ENCODE measurements at places on chromosomes 12 and 14. TPM values are rescaled to one million over a fixed set of nuclear protein-coding genes. Genes with fewer than 3 reads are reported as not detected.

- DNase-seq, result no peak
These were observed 184.4 kb upstream of the SLC38A2 start for GRCh38 chr12:46556819-46557524.

KRT73 gene
- not detected for total RNA-seq

DNA sequence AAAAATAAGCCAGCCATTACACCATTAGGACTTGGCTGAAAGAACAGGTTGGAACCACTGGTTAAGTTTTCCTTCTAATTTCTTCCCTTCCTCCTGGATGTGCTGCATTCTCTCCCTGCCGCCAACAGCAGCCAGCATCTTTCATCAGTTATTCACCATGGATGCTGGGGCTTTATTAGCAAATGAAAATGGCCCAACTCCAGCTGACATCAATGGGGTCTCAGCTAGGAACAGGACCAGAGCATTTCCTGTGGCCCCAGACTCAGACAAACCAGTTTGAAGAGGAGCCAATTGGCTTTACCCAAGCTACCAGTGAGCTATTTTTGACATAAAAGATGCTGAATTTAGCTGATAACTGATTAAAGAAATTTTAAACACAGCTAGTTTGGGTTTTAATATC, 26.0 kb upstream of the TBX5 start:
- DNase-seq, result no peak

OR6C2 gene
- total RNA-seq, result not detected

DNA sequence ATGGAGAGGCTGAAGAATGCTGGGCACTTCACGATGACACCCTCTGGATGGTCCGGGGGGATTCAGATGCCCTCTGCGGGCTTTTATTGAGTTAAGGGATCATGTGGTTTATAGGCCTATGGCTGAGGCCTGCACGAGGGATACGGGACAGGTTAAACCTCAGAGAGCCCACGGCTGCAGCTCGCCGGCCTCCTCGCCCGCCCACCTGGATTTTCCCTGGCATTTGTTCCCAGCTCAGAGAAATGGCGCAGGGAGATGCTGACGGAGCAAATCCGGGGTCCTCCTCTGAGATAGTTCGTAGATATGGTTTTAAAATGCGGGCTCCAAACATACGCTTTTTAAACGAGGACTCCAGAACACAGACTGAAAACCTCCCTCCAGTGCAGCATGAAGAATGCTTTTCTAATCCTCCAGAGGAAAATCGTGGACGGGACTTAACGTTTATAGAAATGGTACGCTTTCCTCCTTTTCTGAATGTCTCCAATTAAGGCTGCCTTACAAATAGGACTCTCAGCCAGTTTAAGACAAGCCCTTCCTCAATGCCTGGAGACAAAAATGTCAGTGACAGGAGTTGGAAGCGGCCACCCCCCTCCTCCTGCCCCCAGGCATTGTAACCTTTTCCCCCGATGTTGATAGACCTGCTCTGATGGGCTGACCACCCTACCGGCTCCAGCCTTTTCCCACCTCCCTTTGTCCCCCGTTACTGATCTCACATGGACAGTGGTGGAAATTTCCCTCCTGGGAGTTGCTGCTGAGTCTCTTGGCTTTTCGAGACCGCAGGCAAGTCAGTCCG, 16.6 kb downstream of the CCND2 start:
- DNase-seq, result no peak

GRCh38 chr14:56733396-56733795, 76.9 kb downstream of the OTX2 start:
- DNase-seq, result no peak

ATG2B gene
- total RNA-seq, result 22.6 TPM

PLXNC1 gene
- 9.2 TPM for total RNA-seq

LIN7A gene
- total RNA-seq, result 3.6 TPM

DNA sequence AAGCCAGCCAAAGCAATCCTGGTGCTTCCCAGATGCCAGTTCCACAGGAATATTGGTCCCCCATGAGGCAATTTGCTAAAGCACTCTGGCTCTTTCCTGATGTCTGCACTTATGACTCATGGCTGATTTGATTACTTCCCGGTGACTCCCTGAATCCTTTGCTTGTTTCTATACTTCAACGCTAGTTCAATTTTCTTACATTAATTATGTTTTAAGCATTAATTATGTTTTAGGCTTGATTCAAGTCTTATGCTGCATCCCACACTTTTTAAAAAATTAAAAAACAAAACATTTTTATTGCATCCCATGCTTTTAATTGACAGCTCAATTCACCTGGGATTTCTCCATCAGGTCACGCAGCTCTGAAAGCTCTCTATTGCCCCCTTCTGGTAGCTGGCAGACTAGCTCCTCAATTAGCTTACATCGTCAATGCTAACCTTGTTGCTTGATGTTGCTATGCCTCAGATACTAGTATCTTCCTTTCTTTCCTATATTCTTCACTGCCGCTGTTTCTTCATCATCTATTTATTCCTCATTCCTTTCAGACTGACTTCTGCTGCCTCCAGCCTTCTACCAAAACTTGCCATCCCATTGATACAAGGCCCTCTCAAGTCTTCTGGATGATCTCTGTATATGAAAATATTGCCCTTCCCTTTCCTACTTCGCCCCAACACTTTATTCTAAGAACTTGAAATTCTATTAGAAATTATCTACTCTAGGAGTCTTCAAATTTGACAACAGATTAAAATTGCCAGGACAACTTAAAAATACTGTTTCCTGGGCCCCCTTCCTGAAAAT, 32.0 kb downstream of the TSHR start:
- DNase-seq, result no peak

DTX1 gene
- 6.3 TPM for total RNA-seq

PLEKHG3 gene
- 58.1 TPM for total RNA-seq

Measured in posterior vena cava (tissue), 2 donors.